Activated T-cell treated with anti-CD3 and anti-CD28 coated beads, Interleukin-2, amount 50 U/mL, for 72 hours (primary cell): ENCODE measurements at places on chromosomes 6 and 20. TPM values are rescaled to one million over a fixed set of nuclear protein-coding genes. Genes with fewer than 3 reads are reported as not detected.

Gene RSPO4
- not detected for total RNA-seq

Gene ZNF318
- 14.4 TPM for total RNA-seq

GRCh38 chr6:130314271-130314670, 51.5 kb upstream of the TMEM200A start:
- H3K36me3 ChIP-seq, result no peaks in the 10 kb centered on the region
- no peak overlapping the region for H3K4me3 ChIP-seq
- DNase-seq, result no peak
- no peaks in the 10 kb centered on the region for H3K27me3 ChIP-seq
- no peak overlapping the region for H3K27ac ChIP-seq

GRCh38 chr6:91490671-91491301, 903.9 kb upstream of the MAP3K7 start:
- H3K4me1 ChIP-seq, result no peaks in the 10 kb centered on the region
- H3K4me3 ChIP-seq, result no peak overlapping the region
- H3K36me3 ChIP-seq, result no peaks in the 10 kb centered on the region
- H3K27me3 ChIP-seq, result no peaks in the 10 kb centered on the region
- no peak overlapping the region for H3K27ac ChIP-seq
- no peak for DNase-seq

GRCh38 chr20:48262466-48262865, 477.2 kb upstream of the SULF2 start:
- no peaks in the 10 kb centered on the region for H3K4me1 ChIP-seq
- no peak overlapping the region for H3K4me3 ChIP-seq
- no peaks in the 10 kb centered on the region for H3K36me3 ChIP-seq
- no peak overlapping the region for H3K27ac ChIP-seq

DNA sequence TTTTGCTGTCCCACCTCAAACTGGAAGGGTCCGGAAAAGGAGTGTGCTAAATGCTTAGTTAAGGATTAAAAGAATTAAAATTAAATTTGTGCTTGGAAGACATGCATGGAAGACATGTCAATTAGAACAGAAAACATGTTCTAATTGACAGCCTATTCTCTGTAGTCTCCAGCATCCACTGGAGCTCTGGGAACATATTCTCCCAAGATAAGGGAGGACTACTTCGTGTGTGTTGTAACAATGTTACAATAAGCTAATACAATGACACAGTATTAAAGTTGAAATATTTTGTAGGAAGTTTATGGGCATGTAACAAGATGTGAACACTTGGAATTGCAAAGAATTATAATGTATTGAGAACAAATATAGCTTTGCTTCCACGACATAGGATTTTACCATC, 567.4 kb upstream of the CITED2 start:
- no peaks in the 10 kb centered on the region for H3K36me3 ChIP-seq
- H3K4me3 ChIP-seq, result no peak overlapping the region
- no peaks in the 10 kb centered on the region for H3K27me3 ChIP-seq
- H3K4me1 ChIP-seq, result no peaks in the 10 kb centered on the region

Gene ZNF831
- 8.2 TPM for total RNA-seq

- H3K36me3 ChIP-seq, result no peaks in the 10 kb centered on the region
- peaks cover 44% of the 10 kb centered on the region for H3K4me1 ChIP-seq
- no peak overlapping the region for H3K27ac ChIP-seq
- no peak overlapping the region for H3K4me3 ChIP-seq
These were observed 4.6 kb downstream of the TFEB start for GRCh38 chr6:41730531-41731436.

DNA sequence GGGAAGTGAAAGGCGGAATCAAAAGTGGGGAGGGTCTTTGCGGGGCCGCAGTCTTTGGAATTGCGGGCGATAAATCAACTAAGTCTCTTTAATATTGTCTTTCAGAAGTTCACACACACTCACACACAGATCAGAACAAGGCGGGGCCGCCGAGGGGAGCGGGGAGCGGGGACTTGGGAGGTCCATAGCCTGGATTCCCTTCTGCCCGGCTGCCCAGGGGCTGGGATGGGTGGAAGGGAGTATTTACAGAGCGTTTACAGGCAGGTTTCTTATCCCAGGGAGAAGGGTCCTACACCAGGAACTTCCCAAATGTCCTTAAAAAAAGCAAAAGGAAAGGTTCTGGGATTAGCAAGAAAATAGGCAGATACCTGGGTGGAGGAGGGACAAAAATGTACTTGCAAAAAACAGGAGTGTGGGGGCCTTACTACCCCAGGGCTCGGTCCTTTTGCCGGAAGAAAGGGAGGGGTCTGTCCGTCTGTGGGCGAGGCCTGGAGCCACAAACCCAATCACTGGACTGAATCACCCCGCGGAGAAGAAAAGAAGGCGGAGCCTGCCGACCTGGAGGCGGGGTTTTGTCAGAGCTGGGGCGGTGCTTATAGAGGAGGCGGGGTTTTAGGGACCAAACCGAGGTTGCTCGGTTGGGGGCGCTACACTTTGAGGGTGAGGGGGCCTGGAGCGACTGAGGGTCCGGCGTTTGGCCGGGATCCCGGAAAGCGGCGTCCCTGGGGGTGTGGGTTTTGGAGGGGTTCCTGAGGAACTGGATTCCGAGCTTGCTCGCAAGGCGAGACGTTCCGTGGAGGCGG, 3.2 kb downstream of the PRRT1 start:
- H3K27me3 ChIP-seq, result peaks cover 37% of the 10 kb centered on the region
- no peaks in the 10 kb centered on the region for H3K36me3 ChIP-seq
- H3K4me3 ChIP-seq, result peak overlapping the region; percentile 83
- no peak overlapping the region for H3K27ac ChIP-seq
- DNase-seq, result peak; percentile 86

Gene WFDC12
- not detected for total RNA-seq

- DNase-seq, result no peak
- peaks cover 9% of the 10 kb centered on the region for H3K27me3 ChIP-seq
- peaks cover 25% of the 10 kb centered on the region for H3K4me1 ChIP-seq
- peak overlapping the region; percentile 80 for H3K4me3 ChIP-seq
- peak overlapping the region; percentile 77 for H3K27ac ChIP-seq
These were observed 16.6 kb downstream of the DSE start for GRCh38 chr6:116387374-116387773.

Gene CRISP2
- total RNA-seq, result not detected

DNA sequence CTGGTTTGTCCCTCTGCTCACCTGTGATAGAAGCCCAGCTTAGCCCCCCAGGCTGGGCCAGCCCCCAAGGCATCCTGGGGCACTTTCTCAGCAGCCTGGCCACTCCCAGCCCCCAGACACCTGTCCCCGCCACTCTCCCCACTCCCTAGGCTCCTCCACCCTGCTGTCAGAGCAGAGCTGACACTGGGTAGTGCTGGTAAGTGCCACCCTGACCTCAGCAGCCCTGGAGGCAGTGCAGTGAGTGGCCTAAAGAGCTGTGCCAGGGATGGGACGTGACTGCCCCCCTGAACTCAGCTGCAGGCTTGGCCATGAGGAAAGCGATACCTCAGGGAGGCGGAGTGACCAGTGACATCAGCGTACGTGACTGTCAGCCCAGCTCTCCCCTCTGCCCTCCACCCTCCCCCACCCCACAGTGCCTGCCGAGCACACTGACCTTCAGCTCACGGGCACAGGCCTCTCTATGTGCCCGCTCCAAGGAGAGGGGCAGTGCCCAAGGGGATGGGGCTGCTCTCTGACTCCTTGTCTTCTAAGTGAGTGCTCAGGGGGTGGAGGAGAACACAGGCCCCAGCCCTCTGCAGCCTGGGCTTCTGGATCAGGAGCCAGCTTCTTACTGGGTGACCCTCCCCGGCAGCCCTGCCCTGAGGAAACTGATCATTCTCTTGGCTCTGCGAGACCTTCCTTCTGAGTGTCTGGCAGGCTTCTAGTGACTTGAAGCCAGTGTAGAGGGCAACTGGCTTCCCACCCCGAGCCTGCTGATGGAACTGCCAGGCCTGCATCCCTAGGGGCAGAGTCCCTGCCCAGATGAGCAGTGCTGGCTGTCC, 172.7 kb downstream of the MRPL14 start:
- no peak for DNase-seq
- no peaks in the 10 kb centered on the region for H3K36me3 ChIP-seq
- peaks cover 23% of the 10 kb centered on the region for H3K27me3 ChIP-seq
- no peaks in the 10 kb centered on the region for H3K4me1 ChIP-seq
- no peak overlapping the region for H3K27ac ChIP-seq
- no peak overlapping the region for H3K4me3 ChIP-seq
